ENCODE measurements at places on chromosomes 4 and X. TPM values are rescaled to one million over a fixed set of nuclear protein-coding genes. Genes with fewer than 3 reads are reported as not detected.
A peak's percentile ranks its signal among the peaks of the same experiment; 100 is the strongest.

SATL1 gene
- 0.14 TPM for total RNA-seq

GRCh38 chr4:92528541-92528940 lies 224.8 kb downstream of the GRID2 start:
- DNase-seq: no peak

DNA sequence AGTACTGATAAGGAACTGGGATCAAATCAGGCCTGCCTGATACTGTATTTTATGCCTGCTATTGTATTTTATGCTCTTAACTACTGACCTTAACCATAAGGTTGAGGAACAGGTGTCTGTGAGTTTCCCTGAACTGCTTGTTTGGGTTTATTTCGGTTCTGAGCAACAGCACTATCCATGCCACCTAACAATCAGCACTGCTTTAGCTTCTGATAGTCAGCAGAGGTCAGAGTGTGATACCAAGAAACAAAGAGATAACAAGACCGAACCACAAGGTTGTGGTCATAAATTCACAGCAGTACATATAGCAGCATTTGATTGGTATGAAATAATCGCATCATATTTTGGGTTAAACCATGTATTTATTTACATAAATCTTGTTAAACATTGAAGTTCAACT lies 362.2 kb downstream of the FGF13 start:
- DNase-seq: no peak

DNA sequence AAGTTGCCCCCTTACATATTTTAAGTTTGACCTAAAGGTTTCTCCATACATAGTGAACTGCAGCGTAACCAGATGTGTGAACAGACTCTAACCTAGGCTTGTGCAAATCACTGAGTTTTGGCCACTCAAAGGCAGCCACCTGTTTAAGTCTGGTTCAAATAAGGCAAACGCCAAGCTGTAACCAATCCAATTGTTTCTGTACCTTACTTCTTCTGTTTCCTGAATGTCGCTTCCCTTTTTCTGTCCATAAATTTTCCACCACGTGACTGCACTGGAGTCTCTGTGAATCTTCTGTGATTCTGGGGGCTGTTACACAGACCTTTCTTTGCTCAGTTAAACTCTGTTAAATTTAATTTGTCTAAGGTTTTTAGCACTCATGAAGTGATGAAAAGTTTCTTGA lies 618.8 kb downstream of the GLUD2 start:
- no peak for DNase-seq

- no peak for DNase-seq
Observed at GRCh38 chr4:133484287-133484686, 335.2 kb downstream of the PCDH10 start.

MAGEA2 gene
- not detected for total RNA-seq

SULT1E1 gene
- 4.8 TPM for total RNA-seq

DNA sequence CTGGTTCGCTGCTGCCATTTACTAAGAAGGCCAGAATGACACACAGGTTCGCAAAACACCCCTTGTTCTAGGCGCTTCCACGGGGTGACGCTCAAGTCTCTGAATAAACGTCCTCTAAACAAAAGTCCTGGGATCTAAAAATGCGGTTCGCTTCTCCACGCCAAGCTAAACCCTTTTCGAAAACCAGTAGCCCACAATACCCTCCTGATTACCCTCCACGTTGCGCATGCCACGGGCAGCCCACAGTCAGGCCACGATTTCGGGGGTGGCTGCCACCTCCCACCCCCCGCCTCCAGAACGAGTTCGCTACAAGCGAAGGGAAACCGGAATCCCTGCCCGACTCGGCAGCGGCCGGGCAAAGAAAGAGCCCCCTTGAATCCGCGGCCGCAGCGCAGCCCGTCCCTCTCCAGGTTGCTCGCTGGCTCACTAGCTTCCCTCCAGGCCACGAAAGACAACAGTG lies 423 bp downstream of the RPL39 start:
- DNase-seq: peak; percentile 16

DNA sequence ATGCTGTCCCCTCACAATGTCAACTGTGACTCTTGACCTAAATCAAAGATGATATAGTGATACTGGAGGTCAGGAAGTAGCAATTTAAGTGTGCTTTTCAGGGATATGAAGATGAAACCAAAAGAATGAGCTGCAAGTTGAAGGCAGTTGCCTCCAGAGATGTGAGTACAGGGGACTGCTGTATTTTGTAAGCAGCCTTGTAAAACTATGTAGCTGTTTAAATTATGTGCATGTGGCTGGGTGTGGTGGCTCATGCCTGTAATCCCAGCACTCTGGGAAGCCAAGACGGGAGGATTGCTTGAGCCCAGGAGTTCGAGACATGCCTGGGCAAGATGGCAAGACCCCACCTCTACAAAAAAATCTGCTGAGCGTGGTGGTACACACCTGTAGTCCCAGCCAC lies 15.1 kb upstream of the TNIP2 start:
- DNase-seq: no peak

GRCh38 chr4:120034913-120035312 lies 31.7 kb downstream of the MAD2L1 start:
- DNase-seq: no peak

DNA sequence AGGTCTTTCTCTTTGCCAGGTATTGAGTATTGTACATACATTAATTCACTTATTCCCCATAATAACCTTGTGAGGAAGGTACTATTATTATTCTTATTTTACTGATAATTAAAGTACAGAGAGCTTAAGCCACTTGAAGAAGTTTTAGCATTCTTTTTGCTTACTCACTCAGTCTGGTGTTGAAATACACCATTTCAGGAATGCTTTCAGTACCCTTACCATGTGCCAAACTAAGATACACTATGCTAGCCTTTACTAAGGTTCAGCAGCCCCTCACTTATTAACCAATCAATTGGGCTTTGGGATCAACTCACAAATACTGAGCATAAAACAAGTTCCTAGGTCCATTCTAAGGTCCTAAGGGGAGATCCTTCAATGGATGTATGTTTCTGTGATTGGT lies 179.0 kb upstream of the FGF13 start:
- no peak for DNase-seq

RAB40AL gene
- 1.3 TPM for total RNA-seq

DTHD1 gene
- total RNA-seq: not detected

FRG2 gene
- total RNA-seq: not detected

DNA sequence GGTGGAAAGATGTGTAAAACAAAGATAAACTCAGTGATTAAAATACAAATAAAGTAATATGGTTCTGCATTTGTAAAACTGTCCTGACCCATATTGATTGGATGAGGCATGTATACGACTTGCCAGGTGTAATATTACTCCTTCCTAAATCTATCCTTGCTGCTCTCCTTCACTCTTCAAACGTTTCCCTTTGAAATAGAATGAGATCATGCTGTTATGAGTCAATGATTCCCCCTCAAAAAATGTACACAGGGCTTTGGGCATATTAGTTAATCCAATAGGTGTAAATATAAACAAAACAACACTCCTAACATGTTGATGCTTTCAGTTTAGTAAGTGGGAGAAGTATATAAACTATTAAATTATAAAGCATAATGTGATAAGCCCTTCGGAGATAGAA lies 117.4 kb upstream of the GPM6A start:
- DNase-seq: no peak

- no peak for DNase-seq
Observed at GRCh38 chr4:154487145-154487544, 4.5 kb downstream of the DCHS2 start.

GRCh38 chr4:62544428-62544827 lies 1344.3 kb downstream of the ADGRL3 start:
- peak; percentile 47 for DNase-seq

DNA sequence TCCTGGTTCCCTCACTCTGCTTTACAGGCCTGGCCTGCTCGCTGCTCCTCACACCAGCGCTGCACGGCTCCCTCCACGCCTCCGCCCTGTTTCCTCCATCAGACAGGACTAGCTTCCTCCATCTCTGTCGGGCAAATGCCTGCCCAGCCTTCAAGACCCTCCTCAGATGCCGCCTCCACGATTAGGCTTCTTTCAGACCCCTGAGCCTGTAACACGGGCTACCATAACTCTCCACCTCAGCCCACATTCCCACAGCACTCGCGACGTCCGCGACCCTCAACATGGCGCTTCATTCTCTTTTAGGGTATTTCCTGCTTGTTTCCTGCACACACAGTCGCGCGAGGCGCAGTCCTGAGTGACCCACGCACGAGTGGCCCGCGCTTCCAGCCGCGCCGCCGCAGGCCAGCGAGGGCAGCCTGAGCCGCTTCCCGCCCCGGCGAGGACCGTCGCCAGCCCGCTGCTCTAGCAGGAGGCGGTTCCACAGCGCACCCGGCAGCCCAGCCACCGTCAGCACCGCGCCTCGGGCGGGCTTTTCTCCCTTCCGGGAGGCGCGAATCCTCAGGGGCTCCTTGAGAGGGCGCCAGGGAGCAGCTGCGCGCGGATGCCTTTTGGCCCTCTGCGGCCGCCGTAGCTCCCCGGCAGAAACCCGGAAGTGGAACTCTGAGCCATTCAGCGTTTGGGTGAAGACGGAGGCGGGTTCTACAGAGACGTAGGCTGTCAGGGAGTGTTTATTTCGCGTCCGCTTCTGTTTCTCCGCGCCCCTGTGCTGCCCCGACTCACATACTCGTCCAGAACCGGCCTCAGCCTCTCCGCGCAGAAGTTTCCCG lies at the start of gene FRG1:
Gene FRG1 (plus strand): TSS at position 695 of the 827 bp plus-strand sequence. CDS start 138 bp downstream, outside the sequence.
- DNase-seq: peak; percentile 95

DNA sequence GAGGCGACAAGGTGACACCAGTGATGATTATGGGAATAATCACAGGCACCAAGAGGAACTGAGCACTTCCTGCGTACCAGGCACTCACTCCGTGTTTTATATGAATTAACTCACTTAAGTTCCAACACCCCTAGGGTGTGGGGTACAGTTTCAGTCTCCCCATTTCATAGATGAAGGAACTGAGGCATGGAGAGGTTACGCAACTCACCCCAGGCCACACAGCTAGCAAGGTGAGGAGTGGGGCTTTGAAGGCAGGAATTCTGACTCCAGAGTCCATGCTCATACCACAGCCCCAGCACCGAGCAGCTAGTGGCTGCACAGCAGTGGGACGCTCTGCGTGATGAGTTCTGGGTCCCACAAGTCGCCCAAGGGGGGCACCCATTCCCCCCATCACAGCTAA lies 29.9 kb downstream of the PPP2R2C start:
- no peak for DNase-seq

DNA sequence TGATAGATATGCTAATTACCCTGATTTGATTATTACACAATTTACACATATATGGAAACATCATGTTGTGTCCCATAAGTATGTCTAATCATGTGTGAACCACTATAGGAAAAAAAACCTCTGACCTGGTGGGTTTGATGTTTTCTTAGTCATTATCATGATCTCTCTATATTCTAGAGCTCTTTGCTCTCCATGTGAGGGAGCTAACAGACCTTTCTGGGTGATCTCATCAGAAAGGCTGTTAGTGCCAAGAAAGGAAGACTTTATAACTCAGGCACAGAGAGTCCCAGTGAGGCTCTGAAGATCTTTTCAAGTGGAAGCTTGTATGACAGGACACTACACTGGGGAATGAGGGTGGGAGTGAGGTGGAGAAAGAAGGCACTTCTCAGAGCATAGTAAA lies 527.7 kb upstream of the MAGEB2 start:
- peak; percentile 49 for DNase-seq

NIPAL1 gene
- 16.4 TPM for total RNA-seq
